GM06990 (cell line): ENCODE measurements at places on chromosomes 13 and 19.

- no peak for DNase-seq
Observed at GRCh38 chr19:48874303-48875135, 2.3 kb downstream of the PPP1R15A start.

GRCh38 chr13:73338389-73338788 is 279.6 kb downstream of the KLF5 start:
- no peak for DNase-seq

DNA sequence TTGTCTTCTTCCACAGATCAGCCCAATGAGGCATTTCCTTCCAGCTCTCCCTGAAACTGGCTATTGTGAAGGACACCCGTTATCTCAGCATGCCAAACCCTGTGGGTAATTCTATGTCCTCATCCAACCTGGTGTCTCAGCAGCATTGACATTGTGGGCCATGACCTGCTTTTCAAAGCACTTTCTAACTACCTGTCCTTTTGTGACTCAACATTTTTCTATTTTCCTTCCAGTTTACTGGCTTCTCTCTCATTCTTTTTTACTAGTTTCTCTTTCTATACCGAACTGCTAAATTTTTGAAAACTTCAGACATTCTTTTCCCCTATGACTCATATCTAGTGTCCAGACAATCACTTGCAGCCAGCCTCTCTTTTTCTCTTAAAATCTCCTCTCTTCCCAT is 136.4 kb upstream of the HTR2A start:
- no peak for DNase-seq

DNA sequence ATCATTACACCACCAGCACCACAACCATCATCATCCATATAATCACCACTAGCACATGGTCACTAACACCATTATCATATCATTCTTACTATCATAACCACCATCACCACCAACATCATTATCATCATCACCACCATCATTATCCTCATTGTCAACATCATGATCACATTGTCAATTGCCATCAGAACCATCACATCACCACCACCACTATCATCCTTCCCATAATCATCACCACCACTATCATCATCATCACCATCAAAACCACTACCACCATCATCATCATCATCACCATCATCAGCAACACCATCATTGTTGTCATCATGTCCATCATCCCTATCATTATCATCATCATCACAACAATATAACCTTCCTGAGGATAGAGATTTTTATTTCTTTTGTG is 58.1 kb downstream of the MBD3L1 start:
- DNase-seq = no peak

GRCh38 chr19:38879400-38879751 is 1.3 kb upstream of the RINL start:
- DNase-seq = no peak

DNA sequence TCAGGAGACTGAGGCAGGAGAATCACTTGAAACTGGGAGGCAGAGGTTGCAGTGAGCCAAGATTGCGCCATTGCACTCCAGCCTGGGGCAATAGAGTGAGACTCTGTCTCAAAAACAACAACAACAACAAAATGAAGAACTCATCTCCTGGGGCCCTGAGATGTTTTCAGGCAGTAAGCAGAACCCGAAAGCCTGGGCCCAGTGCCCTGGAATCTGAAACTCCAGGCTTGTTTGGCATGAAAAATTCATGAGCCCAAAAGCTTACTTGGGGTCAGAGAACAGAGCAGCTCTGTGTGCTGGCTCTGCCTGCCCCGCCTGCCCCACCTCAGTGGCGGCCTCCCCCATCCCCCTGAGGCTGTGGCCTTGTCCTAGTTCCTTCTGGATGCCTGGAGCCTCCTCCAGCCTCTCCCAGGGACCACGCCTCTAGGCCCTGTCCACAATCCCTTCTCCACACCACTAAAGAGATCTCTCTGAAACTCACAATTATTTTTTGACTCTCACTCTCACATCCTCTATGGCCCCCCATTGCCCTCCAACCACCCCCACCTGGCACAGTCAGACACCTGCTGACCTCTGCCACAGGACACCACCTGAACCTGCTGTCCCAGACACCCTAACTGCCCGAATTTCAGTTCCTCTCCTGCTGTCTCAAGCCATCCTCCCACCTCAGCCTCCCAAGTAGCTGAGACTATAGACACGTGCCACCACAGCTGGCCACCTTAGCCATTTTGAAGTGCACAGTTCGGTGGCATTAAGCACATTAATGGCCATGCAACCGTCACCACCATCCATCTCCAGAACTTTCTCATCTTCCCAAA is 6.9 kb upstream of the AP1M2 start:
- DNase-seq = peak; percentile 70

DNA sequence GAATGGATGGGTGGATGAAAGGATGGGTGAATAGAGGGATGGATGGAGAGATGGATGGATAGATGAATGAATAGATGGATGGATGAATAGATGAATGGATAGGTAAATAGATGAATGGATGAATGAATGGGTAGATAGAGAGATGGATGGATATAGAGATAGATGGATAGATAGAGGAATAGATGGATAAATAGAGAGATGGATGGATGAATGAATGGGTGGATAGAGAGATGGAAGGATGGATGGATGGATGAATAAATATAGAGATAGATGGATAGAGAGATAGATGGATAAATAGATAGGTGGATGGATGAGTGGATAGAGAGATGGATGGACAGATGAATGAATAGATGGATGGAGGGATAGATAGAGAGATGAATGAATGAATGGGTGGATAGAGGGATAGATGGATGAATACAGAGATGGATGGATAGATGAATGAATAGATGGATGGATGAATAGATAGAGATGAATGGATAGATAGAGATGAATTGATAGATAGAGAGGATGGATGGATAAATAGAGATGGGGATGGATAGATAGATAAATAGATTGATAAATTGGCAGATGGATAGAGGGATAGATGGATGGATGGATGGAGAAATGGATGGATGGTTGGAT is 106.7 kb upstream of the SOX1 start:
- no peak for DNase-seq

GRCh38 chr19:18112989-18113478 is 15.5 kb downstream of the MAST3 start:
- DNase-seq = peak; percentile 72

GRCh38 chr13:80348750-80349149 is 7.8 kb upstream of the SPRY2 start:
- DNase-seq = no peak

GRCh38 chr13:100069278-100069677 is 19.6 kb upstream of the PCCA start:
- DNase-seq = no peak

GRCh38 chr13:94431987-94432386 is 47.5 kb downstream of the DCT start:
- no peak for DNase-seq

DNA sequence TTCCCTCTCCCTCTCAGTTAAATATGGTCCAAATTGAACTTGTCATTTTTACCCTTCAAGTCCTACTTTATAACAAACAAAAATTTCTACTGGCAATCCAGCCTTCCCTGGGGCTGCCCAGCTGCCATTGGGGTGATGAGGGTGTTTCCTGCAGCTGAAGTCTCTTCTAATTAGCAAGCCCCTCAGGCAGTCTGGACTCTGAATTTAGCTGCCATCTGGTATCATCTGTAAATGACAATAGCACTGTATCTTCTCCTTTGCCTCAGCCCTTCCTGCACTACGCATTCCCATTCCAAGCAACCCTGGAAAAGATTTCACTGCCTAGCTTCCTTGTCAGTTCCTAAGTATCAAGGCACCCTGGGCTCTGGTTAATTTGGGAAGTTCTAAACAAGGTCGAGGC is 331.1 kb upstream of the KLF12 start:
- no peak for DNase-seq

DNA sequence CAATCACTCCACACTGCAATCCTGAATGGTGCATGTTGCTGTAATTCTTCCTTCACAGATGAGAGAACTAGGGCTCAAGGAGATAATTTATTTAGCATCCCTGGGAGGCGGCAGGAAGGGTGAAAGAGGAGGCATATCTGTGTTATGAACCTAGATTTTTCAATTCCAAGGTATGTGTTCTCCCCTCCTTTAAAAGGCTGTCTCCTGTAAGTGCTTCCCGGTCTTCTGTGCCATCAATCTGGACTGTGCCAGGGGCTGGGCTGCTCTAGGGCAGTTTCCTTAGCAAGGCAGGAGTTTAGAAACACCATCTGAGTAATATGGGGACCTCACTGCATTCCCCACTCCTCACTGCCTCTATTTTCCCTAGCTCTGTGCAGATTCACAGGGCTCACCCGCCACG is 185.0 kb downstream of the RFC3 start:
- no peak for DNase-seq

DNA sequence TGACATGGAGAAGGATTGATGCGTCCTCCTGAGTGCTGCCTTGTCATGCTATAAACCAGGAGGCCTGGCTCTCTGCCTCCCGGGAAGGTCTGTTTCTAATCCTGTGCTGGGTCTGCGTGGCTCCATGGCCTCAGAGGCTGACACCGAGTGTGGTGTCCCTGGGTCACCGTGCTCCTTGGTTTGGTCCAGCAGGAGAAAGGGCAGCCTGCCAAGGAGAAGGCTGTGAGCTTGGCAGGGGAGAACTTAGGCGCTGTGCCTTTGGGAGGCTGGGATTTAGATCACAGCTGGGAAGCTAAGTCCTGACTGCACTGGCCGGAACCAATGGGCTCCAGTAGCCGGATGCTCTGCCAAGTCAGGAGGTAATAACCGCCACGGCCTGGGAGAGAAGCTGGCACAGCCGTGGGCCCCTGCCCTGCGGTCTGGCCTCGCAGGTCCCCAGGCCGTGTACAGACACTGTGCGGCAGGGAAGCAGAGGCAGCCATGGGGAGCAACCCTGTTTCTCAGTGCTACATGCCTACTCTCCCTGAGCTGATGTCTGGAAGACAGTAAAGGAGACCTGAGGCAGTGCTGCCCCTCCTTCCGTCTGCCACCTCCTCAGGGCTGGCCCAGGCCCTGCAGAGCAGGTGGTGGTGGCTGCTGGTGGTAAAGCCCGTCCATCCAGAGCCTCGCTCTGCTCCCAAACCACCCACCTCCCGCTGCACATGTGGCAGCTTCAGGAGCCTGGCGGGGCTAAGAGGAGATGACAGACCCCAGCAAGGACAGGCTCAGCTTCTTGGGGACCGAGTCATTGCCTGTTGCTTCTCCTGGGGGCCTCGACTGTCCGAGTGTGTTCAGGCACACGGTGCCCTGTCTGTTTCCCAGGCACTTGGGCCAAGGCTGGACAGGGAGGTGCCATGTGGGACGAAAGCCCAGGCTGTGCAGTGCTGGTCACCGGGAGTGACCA is 44.9 kb downstream of the C13orf46 start:
- DNase-seq = no peak

GRCh38 chr19:13117772-13118423 is at the start of gene NACC1:
TSS of gene NACC1 (plus strand) at chr19:13118264. CDS start at chr19:13135208, 16,944 bp downstream.
- peak; percentile 92 for DNase-seq

GRCh38 chr19:2476451-2477140 is 669 bp downstream of the GADD45B start:
- peak; percentile 78 for DNase-seq

- DNase-seq = no peak
Observed at GRCh38 chr13:80030491-80030890, 310.4 kb downstream of the SPRY2 start.

- DNase-seq = no peak
Observed at GRCh38 chr13:101730420-101731000, 278.0 kb downstream of the ITGBL1 start.

GRCh38 chr19:16425993-16426392 is 45.8 kb downstream of the EPS15L1 start:
- DNase-seq = no peak

GRCh38 chr19:20273951-20274570 is 107.0 kb downstream of the ZNF486 start:
- no peak for DNase-seq

DNA sequence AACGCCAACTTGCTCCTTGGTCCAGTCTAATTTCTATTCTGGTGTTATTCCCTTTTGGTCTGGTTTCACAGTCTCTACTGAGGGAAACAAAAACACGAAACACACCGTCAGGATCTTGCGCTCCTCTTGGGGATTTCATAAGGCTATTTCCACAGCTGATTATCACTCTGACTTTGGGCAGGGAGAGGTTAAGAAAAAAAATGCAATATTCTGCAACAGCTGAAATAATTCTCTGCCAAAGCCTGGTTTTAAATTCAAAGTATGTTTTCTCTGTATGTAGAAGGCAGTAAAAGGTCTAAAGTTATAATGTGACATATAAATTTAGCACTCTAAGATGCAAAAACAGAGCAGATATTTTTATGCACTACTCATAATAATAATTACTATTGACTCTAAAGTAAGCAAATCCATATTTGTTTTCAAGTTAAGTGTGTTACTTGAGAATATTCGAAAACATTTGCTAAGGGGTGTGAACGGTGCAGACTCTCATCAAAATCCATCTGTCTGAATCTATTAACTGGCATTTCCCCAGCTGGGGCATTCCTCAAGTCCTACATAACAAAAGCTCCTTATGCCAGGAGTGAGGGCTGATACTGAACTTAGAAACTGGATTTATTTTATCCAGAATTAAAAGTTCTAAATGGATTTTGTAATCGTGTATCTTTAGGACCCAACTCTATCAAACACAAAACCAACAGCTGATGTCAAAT is 38.4 kb upstream of the STARD13 start:
- no peak for DNase-seq

- no peak for DNase-seq
Observed at GRCh38 chr13:35770756-35771297, 294.3 kb upstream of the MAB21L1 start.

DNA sequence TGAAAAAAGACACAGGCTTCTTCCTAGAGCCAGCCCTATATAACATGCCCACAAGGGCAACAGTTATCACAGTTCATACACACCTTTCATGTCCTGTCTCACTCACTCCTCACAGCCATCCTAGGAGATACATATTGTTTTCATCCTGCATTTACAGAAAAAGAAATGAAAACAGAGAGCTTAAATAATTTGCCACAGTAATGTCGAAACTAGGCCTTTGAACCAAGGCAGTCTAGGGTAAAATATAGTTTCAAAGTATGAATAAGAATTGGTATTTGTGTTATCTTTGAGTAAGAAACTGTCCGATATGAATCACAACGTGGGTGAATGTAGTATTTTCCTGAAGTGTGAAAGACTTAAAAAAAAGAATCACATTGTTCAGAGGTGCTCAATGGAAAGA is 26.8 kb downstream of the CLDN10 start:
- DNase-seq = peak; percentile 41

DNA sequence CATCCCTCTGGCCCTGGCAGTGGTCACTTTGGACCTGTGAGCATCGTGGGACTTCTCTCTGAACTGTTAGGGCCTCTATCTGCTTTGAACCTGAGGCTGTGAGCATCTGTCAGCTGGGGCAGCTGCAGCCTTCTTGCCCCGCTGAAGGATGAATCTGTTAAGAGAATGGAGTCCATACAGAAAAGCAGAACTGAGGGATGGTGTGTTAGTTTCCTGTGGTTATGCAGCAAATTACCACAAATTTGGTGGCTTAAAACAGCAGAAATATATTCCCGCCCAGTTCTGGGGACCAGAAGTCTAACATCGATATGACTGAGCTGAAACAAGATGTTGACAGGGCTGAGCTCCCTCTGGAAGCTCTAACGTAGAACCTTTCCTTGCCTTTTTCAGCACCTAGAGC is 1.6 kb upstream of the ZNF497 start:
- DNase-seq = no peak

DNA sequence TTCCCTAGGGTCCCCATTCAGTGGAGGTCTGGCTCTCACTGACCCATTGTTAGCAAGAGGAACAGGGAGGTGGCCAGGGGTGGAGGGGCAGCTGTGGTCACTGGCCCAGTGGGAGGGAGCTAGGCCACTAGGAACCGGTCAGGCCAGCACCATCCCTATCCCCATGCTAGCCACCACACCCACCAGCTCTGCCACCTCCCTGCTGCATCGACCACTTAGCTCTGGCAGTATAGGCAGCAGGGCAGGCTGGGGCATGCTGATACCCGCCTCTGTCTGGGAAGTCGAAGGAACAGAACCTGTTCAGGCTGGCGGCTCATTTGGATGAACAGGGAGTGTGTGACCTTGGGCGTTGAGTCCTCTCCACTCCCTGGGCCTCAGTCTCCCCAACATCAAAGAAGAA is 4.7 kb downstream of the PPP1R13L start:
- no peak for DNase-seq
